GDM1 (cell line): ENCODE measurements at places on chromosomes 6 and 20.
A peak's percentile ranks its signal among the peaks of the same experiment; 100 is the strongest.

DNA sequence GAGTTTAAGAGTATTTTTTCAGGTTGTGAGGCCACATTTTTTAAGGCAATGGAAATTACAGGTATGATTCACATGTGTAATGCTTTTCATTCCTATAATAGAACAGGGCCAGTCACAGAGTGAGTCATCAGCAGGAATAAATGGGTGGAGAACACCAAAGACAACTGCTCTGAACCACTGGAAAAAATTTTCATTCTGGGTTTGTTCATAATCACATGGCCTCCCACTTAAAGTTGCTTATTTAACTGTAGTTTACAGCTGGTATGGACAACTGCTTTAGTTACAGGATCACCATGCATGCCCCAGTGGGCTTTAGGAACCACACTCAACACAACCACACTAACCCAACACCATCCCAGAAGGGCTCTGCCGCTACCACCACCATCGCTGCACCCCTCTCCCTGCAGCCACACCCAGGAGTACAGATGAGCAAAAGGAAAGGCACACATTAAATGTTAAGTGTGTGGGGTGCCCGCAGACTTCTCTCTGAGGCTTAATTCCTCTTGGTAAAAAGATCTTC, 107.0 kb upstream of the DST start:
- DNase-seq = no peak

DNA sequence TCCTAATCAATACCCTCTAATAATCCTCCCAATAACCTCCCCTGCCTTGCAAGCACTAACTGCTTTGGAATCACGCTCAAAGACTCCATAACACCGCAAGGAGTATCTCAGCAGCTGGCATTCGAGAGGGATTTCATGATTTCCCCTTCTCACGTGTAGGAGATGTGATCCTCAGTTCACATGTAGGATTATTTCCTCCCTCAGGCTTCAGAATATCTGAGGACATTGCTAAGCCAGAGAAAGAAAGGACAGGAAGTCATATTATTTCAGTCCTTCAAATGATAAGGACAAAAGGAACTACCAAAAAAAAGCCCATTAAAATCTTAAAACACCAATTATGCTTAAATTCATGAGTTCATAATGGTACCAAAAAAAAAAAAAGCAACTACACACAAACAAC, 122.9 kb downstream of the NFATC2 start:
- no peak for DNase-seq

DNA sequence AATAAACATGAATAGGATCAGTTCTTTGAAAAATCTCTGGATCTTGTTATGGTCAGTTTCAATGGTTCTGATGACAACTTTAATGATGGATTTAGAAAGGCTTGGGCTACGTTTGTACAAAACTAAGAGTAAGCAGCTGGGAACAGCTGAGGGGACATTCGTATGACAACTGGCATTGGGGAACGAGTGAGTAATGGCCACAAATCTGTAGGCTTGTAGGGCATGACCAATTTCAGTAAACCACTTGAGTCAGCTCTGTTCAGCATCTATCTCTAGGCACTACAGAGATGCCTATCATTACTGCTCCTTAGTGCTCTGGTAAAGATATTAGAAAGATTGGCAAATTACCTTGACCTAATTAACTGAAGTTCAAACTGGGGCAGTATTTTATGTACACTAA, 1375.6 kb downstream of the EPHA7 start:
- DNase-seq = no peak

DNA sequence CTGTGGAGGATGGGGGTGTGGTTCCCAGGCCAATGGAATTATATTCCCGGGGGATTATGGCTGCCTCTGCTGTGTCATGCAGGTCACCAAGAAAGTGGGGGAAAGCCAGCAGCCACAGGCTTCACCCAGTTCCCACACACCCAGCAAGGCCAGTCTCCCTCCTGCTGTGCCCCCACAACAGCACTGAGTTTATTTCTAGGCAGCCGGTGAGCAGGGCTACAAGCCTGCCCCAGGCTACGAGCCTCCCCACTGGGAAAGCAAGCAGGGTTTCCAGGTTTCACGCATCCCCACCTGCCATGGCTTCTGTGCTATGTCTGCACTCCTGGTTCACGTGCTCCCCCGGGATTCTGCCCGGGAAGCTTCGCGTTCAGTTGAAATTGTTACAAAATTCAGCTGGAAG, 72.6 kb downstream of the ERMARD start:
- no peak for DNase-seq

DNA sequence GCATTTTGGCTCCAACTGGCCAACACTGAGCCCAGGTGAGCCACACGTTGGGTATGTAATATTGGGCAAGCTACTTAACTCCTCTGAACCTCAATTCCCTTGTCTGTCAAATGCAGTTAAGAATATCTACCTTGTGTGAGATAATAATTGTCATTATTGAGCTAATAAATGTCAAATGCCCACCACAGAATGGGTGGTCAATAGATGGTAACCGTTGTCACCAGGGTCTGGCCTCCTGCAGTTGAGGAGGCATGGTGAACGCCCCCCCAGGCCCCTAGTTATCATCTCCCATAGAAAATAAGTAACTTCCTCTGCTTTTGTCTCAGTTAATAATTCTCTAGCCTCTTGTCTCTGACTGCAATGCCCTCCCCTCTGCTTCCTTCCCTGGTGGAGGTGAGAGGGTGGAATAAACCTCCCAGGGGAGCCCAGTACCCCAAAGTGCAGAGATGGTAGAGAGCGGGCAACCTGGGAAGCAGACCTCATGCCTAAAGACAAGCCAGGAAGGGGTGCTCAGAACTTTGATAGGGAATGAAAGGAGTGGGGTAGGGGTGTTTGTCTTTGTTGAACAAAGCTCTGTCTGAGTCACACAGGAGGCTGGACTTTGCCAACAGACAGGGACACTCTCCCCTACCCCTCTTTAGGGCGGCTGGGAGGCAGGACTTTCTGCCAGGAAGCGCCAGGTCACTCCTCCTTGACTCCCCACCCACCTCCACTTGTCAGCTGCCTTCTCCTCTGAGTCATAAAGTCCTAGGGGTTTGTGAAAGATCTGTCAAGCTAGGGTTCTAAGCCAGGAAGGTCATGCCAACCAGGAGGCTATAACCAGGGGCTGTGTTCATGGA, 1.3 kb upstream of the UNC5CL start:
- no peak for DNase-seq

- DNase-seq = no peak
Observed at GRCh38 chr6:107419733-107420132, 39.6 kb downstream of the PDSS2 start.

- DNase-seq = no peak
Observed at GRCh38 chr20:41350408-41350962, 9.9 kb downstream of the LPIN3 start.

GRCh38 chr6:54784011-54784410, 62.6 kb upstream of the FAM83B start:
- no peak for DNase-seq

DNA sequence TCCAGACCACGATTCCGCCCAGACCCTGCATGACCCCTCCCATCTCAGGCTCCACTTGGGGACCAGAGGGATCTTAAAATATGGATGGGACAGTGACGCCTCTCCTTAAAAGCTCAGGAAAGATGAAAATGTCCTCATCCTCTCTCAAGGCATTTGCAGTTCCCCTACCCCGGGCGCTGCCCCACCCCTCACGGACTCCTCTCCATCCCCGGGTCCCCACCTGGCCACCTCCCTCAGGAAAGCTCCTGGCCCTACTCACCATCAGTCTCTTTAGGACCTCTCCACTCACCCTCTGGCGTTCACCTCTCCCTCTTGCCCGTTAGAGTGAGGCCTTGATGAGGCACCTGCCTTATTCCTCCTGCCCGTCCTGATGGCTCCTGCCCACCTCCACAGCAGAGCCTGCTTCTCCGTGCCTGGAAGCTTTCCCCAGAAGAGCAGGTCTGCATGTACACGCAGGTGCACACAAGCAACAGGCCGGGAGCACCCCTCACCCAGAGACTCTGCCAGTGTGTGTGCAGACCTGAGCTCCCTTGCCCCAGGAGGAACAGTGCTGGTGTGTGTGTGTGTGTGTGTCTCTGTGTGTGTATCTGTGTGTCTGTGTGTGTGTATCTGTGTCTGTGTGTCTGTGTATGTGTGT, 105.6 kb upstream of the NXT1 start:
- DNase-seq = no peak

DNA sequence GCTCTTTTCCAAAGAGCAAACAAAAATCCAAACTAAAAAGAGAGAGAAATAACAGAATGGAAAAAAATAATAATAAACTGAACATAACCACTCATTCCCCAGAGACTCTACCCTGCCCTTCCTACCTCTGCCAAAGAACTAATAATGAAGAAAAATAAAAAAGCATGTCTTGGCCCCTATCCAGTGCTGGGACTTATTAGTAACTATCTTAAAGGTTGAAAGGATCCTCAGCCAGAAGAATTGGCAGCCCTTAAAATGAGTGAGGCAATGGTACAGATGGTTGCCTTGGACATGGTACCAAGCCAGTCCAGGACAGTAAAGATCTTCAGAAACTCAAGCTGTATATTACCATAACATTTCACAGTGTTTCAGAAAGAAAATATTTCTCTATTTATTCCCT, 279.3 kb downstream of the HACE1 start:
- DNase-seq = no peak

- no peak for DNase-seq
Observed at GRCh38 chr20:3995749-3996320, 19.5 kb downstream of the RNF24 start.

DNA sequence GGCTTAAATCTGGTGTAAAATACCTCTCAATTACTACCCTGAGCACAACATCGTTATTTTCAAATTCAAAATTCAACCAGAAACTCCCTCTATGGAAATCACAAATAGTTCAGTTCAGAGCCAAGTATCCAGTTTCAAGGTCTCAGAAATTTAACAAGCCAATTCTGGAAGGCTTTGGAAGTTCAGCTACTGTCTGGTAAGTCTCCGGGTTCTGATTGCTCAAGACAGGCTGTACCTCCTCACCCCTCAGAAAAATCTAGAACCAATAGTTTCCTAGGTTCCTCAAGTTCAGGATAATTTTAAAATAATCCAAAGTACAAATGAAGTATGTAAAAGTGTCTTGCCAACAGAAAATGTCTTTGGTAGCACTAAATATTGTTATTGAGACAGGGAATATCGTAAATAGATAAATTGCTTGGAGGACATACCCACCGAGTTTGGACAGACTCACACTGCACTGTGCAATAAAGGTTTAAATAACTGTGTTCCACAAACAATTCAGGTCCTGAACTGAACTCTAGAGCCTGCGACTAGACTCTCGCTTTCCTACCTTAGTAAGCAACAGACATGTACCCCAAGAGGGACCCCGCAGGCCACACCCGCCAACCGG, 729 bp downstream of the ATG5 start:
- no peak for DNase-seq

DNA sequence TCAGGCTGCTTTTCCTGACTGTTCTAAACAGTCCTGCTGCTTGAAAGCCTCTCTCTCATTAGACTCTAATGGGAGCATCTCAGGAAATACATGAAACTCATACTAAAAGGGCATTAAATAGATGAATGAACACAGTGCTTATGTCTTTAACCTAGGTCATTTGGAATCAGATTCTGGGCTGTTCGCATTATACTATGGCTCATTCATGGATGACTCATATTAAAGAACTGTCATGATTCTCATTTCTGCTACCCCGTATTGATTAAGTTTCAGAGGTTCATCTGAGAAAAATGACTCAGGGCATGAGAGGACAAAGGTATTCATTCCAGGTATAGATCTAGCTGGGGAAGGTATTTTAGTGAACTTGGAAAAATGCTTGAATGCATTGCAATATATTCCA, 335.5 kb downstream of the GJA1 start:
- no peak for DNase-seq

DNA sequence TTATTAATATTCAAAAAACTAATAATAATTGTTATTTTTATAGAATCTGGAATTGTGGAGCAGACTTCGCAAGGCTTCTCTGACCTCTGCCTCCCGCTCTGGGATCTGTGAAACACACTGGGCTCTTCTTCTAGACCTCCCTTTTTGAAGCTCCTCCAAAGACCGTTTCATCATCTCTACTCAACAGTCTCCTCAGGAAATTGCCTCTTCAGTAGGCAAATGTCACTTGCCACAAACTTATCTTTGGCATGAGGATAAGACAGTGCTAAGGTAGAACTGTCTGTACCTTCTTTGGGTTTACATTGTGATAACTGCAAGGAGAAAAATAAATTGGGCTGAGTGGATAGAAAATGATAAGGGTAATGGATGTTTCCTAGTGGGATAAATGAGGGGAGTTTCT, 2.3 kb upstream of the MAS1L start:
- DNase-seq = no peak

- peak; percentile 42 for DNase-seq
Observed at GRCh38 chr6:14656649-14657048, 539.1 kb downstream of the CD83 start.

DNA sequence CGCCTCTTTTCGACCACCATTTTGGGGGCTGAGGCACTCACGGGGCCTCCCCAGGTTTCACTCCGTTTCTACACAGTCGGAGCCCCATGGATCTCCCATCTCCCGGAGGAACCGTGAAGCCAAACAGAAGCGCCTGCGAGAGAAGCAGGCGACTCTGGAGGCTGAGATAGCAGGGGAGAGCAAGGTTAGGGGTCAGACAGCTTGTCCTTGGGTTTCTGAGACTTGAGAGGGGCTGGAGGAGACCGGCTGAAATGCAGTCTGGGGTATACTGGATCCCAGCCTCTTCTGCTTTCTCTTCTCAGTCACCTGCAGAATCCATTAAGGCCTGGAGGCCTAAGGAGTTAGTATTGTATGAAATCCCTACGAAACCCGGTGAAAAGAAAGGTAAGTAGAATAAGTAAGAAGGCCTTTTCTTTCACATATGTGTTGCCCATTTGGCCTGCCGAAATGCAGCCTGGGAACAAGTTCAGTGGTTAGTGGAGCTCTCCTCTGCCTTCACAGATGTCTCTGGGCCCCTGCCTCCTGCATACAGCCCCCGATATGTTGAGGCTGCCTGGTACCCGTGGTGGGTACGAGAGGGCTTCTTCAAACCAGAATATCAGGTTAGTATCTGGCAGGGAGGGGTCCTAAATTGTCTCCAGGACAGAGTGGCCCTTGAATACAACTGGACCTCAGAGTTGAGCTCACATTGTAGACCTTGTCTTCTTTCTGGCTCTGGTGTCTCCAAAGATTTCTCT, 984 bp downstream of the VARS2 start:
- DNase-seq = no peak

DNA sequence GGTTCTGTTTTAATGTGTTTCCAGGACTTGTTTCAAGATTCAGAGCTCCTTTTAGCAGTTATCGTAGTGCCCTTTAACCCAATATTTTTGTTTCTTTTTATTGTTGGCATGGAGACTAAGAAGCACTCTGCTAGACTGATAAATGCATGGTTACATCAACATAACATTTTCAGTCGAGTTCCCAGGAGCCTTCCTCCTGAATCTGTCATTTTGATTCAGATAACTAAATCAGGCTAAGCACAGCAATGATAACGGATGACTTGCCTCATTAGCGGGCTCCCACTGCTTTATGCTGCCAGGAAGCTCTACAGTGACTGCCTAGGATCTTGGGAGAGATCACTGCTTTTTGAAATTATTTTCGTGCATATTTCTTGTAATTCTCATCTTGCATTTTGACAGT, 772.8 kb upstream of the GJE1 start:
- DNase-seq = no peak

GRCh38 chr20:8829256-8829655, 239.6 kb upstream of the PLCB4 start:
- DNase-seq = no peak

GRCh38 chr6:122077603-122078002, 321.8 kb upstream of the HSF2 start:
- no peak for DNase-seq

- DNase-seq = no peak
Observed at GRCh38 chr20:20491110-20491783, 123.3 kb downstream of the INSM1 start.
